ENCODE measurements at places on chromosomes 13 and 19.

GRCh38 chr13:25798998-25799397, 252.8 kb downstream of the SHISA2 start:
- DNase-seq: no peak

DNA sequence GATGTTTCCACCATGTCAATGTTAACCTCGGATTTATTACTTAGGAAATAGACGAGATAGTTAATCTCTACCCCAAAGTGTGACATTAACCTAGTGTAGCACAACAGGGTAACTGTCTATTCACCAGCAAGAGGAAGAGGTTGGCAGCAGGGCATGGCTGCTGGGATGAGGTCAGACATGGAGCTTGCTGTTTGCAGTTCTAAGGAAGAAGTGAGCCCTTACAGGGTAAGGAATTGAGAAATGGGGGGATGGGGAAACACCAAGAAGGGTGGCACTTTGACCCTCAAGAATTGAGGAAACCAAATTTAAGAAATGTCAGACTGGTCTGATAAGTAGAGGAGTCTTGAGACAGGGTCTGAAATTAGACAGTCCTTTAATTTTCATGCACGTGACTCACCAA, 62.4 kb downstream of the MBD3L2B start:
- no peak for DNase-seq

GRCh38 chr19:28948026-28948425, 264.9 kb downstream of the UQCRFS1 start:
- DNase-seq: no peak

DNA sequence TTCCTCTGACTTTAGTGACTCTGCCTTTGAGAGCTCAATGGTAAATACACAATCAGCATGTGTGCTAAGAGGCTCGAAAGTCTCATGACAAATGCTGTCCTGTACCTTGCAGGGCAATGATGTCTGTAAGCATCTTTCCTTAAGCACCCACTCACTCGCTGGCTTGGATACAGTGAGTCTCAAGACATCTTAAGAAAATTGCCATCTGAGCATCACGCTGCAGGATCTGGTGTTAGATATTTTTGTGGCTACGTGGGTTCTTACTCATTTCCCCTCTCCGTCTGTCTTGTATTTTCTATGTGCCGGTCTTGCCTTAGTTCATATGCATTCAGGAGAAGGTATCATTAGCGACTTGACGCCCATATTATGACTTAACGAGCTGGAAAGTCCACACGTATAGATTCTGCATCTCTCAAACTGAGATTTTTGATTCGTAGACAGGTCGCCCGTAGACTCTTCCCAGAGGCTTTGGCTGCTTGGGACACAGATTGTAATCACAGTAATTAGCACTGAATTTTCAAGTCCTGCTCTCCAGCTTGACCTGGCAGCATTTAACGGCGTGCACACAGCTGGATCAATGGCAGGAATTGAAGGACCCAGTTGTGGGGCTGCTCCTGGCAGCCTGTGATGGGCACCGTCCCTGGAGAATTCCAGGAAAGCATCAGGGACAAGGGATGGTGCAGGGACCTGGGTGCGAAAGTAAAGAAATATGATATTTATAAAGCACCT, 231.2 kb downstream of the ZIC5 start:
- no peak for DNase-seq

- peak; percentile 88 for DNase-seq
Observed at GRCh38 chr19:3984908-3985642, at the start of gene EEF2. Gene EEF2 (minus strand): TSS chr19:3985463. CDS start chr19:3985380, 83 bp downstream.

Data from neural crest cell (in vitro differentiated cells).